ENCODE measurements at places on chromosomes 7 and 10.
A peak's percentile ranks its signal among the peaks of the same experiment; 100 is the strongest.

DNA sequence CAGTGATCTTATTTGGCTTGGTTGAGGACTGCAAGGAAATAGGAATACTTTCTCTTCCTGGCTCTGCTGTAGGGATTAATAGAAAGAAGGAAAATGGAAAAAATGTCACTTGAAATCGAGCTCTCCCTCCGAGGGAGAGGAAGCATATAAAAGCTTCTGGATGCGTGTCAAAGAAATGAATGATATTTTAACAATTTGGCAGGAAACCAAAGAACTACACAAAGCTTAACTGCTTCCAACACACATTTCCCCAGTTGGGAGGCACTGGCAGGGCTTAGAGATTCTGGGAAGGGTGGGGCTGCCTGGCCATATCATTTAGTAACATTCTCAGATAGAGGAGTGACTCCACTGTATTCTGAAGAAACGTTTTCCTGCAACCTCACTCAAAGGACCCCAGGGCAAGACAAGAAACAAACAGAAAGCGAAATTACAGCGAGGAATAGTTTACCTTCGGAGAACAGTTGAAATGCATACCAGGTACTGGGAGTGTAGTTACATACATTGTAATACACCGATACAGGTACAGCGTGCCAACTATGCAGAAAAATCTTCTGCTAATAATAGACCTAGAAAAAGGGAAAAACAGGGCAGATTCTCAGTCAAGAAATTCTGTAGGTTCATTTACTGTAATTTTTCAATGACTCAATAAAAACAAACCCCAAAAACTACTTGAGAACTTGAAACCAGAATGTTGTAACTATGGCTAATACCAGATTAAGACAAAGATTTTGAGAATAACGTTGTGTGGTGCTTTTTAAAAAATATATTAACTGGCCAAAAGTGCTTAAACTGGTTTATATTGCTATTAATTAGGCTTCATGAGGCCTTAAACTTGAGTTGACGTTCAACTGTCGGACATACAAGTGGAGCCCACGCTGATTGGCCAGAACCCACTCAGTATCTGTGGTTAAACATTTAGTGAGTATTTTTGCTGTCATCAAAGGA is 75.7 kb upstream of the ASAH2 start:
- DNase-seq, result peak; percentile 46

GRCh38 chr10:14608381-14609001 is 166.2 kb downstream of the FAM107B start:
- DNase-seq, result peak; percentile 81

DNA sequence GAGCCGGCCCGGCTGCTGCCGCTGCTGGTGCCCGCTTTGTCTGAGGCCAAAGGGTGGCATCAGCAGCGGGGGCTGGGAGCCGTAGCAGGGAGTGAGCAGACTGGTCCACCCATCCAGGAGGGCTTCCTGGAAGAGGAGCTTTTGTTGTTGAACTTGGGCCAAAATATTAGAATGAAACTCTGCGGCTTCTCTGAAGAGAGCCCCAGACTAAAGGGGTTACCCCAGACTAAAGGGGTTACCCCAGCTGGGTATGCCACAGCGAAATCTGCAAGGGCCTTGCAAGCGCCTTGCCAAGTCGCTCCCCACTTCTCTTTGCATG is 154.7 kb upstream of the ZMIZ1 start:
- DNase-seq, result no peak

DNA sequence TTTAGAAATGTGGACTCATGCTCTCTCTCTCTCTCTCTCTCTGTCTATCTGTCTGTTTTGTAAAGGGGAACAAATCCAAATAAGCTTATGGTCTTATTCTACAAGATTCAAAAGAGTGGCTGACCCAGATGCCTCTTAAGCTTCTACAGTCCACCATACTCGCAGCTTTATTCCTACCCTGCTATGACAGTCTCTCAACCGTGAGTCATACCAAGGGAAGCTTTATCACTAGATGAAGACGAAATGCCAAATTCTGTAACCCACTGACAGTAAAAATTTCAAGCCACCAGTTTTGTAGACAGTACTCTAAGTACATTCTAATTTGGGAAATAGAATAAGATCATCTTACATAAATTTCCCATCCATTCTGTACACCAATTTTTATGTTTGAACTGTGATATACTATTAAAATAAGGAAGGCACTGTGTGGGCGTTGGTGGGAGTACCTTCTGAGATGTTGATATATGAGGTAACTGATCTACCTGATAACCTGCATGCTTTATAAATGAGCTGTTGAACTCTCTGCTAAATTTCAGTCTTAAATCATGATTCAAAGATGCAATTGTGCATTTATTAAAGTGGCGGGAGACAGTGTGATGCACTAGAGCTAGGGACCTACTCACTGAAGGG is 153.2 kb downstream of the KLF6 start:
- DNase-seq, result no peak

- peak; percentile 54 for DNase-seq
Observed at GRCh38 chr7:130789436-130789835, 55.4 kb upstream of the KLF14 start.

DNA sequence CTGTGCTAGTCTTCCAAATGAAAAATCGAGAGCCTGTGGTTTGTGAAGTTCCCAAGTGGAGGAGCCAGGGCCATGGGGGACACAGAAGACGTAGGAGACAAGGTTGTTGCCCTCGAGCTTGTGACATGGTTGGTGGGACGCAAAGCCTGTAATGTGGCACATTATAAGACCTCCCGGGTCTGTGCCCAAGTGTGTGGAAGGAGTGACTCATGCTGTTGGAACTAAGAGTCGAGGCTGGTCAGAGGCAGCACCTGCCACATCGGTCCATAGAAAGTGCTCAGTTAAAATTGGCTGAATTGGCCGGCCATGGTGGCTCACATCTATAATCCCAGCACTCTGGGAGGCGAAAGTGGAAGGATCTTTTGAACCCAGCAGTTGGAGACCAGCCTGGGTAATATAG is 27.0 kb upstream of the PODXL start:
- no peak for DNase-seq

GRCh38 chr7:137951700-137952425 is 50.0 kb downstream of the CREB3L2 start:
- DNase-seq, result no peak

DNA sequence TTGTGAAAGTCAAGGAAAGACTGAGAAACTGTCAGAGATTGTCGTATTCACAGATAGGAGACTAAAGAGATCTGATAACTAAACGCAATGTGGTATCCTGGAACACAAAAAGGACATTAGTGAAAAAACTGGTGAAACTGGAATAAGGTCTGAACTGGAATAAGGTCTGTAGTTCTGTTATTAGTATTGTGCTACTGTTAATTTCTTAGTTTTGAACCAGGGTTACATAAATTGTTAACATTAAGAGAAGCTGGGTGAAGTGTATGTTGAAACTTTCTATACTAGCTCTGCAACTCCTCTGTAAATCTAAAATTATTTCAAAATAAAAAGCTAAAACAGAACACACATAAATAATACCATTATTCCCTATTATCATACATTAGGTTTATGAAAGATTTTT is 3.4 kb upstream of the NT5C2 start:
- DNase-seq, result peak; percentile 53

- DNase-seq, result no peak
Observed at GRCh38 chr7:80847895-80848294, 71.0 kb downstream of the SEMA3C start.

DNA sequence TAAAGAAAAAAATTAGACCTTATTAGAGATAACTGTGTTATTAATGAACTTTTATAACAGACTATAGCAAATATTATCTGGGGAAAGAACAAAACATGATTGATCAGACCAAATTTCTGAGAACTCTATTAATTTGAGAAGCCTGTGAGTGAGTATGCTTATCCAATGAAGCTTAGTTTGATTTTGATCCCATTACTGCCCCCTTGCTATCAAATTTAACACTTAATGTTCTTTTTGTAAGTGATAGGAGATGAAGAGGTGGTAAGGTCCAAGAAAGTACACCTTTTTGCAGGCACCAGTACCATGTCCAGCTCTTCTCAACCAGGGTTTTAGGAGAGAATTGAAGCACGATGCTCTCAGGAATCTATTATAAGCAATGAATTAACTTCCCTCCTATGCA is 49.9 kb downstream of the ZNF365 start:
- DNase-seq, result no peak

DNA sequence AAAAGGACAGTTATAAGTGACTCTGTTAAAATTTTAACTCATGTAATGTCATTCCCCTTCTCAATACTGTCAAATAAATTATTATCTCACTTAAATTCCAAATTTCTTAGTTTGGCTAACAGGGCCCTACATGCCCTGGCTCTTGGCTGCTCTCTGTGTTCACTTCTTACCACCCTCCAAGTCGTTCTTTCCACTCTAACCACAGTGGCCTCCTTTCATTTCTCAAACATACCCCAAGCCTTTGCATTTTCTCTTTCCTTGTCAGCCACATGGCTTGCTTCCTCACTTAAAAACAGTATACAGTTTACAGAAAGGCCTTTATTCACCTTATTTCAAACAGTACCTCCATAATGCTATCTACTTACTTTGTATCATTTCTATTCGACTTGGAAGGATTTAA is 737.1 kb upstream of the ZWINT start:
- no peak for DNase-seq

DNA sequence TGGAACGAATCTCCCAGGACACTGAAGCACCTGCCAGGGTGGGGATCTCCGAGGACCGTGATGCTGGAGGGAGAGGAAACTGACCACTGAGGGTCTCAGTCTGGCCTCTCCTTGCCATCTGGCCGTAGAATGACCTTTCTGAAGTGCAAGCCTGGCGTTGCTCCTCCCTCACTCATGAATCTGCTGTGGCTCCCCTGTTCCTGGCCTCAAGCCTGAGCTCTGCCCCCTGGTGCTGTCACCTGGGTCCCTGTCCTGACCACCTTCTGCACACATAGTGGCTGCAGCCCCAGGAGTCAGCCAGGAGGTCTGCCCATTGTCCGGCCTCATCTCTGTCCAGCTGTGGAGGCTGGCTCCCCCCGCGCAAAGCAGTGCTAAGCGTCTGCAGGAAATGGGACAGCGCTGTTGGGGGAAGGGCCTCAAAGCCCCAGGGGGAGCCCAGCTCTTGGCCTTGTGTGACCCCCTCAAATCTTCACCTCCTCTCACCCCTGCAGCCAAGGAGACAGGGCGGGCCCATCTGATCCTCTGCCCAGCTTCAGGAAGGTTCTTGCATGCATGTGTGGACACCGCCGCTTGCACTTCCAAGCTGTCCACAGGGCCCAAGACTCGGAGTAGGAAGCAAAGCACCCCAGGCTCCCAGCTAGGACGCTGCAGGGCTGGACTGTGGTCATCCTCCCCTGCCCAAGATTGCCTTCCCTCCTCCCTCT is 65.7 kb downstream of the MYL10 start:
- no peak for DNase-seq

- no peak for DNase-seq
Observed at GRCh38 chr10:79340646-79341244, 6.5 kb upstream of the PPIF start.

DNA sequence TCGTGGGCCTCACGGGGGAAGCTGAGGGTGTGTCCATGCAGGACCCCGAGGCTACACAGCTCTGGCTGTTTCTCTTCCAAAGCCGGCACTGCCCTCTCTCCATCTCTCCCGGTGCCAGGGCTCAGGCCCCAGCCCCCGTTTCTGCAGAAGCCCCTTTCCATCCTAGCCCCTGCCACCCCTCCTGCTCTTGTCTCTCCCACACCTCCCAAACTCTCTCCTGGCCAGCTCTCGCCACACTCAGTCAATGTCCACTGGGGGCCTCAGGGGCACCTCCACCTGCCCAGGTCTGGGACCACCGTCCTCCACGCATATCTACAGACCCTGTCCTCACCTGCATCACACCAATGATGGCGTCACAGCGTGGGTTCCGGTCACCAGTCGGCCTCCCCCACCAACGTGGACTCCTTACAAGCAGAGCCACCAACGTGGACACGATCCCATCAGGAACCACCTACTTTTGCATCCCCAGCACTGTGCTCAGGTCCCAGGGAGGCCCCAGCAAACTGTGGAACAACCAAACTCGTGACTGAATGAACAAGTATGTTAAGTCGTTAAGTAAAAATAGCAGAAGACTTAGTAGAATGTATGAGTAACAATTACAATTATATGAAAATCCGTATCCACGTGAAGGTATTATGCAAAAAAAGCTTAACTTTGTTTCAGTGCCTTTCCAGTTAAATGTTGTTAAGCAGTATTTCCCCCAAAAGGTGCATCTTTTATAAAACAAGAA is 38.4 kb downstream of the DIP2C start:
- no peak for DNase-seq

DNA sequence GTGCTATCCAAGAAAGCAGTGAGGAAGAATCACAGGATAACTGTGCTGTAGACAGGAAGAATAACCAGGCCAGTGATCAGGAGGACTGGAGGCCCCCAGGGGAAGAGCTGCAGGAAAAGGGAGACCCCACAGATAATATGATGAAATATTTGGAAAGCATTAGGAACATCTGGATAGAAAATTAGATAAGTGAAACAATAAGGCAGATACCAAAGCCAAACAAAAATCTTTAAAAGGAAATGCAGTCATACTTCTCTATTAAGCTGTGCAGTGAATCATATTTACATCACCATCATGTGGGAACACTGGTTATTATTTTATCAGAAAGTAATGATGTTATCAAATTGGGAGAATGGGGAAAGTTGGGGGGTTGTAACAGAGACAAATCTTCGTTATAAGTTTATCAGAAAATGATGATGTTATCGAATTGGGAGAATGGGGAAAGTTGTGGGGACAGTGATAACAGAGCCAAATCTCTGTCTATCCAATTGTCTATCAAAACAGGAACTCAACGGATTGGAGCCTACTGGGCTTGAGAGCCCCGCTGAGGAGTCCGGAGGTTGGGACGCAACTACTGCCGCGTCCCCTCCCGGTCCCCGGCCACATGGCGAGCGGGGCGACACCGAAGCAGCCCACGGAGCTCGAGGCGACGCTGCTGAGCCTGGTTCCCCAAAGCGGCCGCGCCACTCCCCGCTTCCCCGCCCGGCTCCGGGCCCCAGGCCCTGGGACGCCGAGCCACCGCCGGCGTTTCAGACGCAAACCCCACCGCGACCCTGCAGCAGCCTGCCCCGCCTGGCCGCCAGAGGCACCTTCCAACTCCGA is 14.0 kb upstream of the RALA start:
- peak; percentile 89 for DNase-seq

DNA sequence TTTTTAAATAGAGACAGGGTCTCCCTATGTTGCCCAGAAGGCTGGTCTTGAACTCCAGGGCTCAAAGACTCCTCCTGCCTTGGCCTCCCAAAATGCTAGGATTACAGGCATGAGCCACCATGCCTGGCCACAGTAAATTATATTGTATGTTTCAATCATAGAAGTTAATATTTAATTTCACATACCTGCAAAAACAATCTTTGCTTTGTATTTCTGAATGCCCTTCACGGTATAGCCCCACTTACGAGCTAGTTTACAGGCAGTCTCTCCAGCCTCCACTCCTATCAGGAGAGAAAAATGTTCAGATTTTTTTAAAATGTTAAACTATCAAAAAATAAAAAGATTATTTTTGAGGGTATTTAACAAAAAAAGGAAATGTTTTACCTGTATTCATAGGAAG is 10.4 kb downstream of the OAT start:
- no peak for DNase-seq

- peak; percentile 35 for DNase-seq
Observed at GRCh38 chr10:130179640-130180039, 43.4 kb downstream of the GLRX3 start.

- DNase-seq, result peak; percentile 76
Observed at GRCh38 chr7:24755541-24756407, 1.5 kb downstream of the GSDME start.

GRCh38 chr7:111080495-111081105 is 10.3 kb upstream of the LRRN3 start:
- DNase-seq, result no peak
